ENCODE measurements at places on chromosomes 2 and 18.

DNA sequence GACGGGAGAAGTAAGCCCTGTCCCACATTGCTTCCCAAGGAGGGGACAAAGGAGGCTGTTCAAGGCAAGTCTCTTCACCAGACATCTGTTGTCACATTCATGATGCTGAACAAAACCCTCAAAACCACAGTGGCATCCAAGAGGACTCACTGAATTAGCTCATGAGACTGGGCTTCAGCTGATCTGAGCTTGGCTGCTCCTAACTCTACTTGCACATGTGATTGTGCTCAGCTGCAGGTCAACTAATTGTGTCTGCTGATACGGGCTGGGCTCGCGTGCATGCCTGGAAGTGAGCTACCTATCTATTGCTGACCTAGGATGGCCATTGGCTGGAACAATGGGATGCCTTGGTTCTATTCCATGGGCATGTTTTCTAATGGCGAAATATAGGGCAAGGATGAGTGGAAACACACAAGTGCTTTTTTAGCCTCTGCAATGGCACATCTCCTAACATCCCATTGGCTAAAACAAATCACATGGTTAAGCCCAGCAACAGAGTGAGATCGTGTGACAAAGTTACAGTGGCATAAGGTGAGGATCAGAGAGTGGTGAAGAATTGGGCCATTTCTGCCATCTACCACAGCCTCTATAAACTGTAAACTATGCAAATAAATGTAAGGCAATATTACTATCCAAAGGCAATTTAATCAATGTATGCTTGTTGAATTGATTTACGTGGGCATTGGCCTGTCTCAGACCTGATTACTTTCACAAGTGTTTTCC lies 52.9 kb upstream of the CAPN13 start:
- no peak for DNase-seq
- H3K27me3 ChIP-seq: no peaks in the 10 kb centered on the region
- no peaks in the 10 kb centered on the region for H3K36me3 ChIP-seq
- no peak overlapping the region for H3K27ac ChIP-seq
- peaks cover 8% of the 10 kb centered on the region for H3K4me1 ChIP-seq

DNA sequence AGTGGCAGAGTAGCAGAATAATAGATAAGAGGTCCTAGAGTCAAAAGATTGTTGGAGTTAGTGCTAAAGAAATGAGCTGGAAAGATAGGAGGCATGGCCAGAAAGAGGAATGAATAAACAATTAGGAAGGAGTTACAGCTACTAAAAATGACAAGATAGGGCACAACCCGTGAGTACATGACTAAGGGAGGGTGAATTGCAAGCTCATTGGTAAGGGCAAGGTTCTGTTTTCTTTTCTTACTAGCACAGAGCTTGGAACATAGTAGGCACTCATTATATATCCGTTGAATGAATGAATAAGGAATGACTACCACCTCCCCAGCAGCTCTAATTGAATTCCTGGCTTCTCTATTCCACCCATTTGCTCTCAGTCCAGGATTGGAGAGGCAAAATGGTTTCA lies 5.7 kb upstream of the MARCO start:
- DNase-seq: no peak
- H3K36me3 ChIP-seq: no peaks in the 10 kb centered on the region
- peaks cover 6% of the 10 kb centered on the region for H3K27me3 ChIP-seq
- no peak overlapping the region for H3K27ac ChIP-seq
- no peak overlapping the region for H3K4me3 ChIP-seq
- no peaks in the 10 kb centered on the region for H3K4me1 ChIP-seq

GRCh38 chr2:222709191-222709891 lies 37.9 kb downstream of the MOGAT1 start:
- H3K4me3 ChIP-seq: no peak overlapping the region
- peaks cover 34% of the 10 kb centered on the region for H3K4me1 ChIP-seq
- peak; percentile 89 for DNase-seq
- H3K36me3 ChIP-seq: no peaks in the 10 kb centered on the region
- peak overlapping the region; percentile 44 for H3K27ac ChIP-seq
- no peaks in the 10 kb centered on the region for H3K27me3 ChIP-seq

GRCh38 chr2:189624648-189625355 lies 36.5 kb upstream of the ASNSD1 start:
- no peak for DNase-seq
- no peaks in the 10 kb centered on the region for H3K4me1 ChIP-seq
- H3K27ac ChIP-seq: no peak overlapping the region
- H3K27me3 ChIP-seq: no peaks in the 10 kb centered on the region
- H3K36me3 ChIP-seq: no peaks in the 10 kb centered on the region

- no peaks in the 10 kb centered on the region for H3K27me3 ChIP-seq
- H3K36me3 ChIP-seq: no peaks in the 10 kb centered on the region
- H3K4me3 ChIP-seq: no peak overlapping the region
- no peak for DNase-seq
Observed at GRCh38 chr2:232075080-232075479, 113.6 kb downstream of the DIS3L2 start.

DNA sequence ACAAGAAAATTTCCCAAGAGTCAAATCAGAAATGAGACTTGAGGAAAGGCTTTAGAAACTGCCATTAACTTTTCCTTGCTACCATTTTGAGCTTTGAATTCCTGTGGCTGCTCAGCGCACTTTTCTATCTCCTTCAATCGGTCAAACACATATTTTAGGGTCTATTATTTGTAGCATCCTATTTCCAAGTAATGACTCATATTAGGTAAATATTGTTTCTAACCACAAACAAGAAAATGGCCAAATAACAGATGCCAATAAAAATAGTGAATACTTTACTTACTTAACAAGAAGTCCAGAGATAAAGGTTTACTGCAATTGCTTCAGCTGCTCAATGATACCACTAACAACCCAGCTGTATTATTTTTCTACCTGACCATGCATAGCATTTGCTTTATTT lies 29.7 kb upstream of the CCDC178 start:
- H3K27me3 ChIP-seq: no peaks in the 10 kb centered on the region
- DNase-seq: no peak
- no peaks in the 10 kb centered on the region for H3K36me3 ChIP-seq
- no peak overlapping the region for H3K27ac ChIP-seq

DNA sequence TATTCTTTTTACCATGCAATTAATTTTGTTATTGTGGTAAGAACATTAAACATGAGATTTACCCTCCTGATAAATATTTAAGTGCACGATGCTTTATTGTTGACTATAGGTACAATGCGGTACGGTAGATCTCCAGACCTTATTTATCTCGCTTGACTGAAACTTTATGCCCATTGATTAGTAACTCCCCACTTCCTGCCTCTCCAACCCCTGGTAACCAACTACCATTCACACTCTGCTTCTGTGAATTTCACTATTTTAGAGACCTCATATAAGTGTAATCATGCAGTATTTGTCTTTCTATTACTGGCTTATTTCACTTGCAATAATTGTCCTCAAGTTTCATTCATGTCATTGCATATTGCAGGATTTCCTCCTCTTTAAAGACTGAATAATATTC lies 195.7 kb upstream of the ID2 start:
- H3K4me3 ChIP-seq: no peak overlapping the region
- no peak overlapping the region for H3K27ac ChIP-seq
- H3K4me1 ChIP-seq: peaks cover 4% of the 10 kb centered on the region
- no peak for DNase-seq
- no peaks in the 10 kb centered on the region for H3K36me3 ChIP-seq
- H3K27me3 ChIP-seq: no peaks in the 10 kb centered on the region

DNA sequence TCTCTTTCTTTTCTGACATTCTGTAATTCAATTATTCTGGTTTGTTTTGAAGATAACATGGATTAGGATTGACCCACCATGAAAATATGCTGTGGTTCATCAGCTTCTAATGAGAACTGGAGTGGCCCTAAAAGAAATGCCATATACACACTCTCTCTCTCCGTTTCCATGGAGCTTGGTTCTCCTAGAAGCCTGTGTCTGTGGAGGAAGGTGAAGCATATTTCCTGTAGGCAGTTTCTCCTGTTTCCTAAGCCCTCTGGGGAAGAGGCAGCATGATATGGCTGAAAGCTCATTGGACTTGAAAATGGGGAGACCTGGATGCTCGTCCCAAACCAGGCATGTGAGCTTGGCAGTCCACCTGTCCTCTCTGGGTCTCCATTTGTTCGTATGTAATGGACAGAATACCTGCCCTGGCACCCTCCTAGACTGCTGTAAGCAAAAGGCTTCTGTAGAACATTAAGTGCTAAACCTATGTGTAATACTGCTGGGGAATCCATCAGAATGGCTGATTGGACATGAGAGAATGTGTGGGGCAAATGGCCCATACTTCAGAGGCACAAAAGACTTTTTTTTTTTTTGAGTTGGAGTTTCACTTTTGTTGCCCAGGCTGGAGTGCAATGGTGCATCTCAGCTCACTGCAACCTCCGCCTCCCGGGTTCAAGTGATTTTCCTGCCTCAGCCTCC lies 75.3 kb upstream of the PPP1CB start:
- H3K4me3 ChIP-seq: no peak overlapping the region
- no peaks in the 10 kb centered on the region for H3K36me3 ChIP-seq
- DNase-seq: no peak
- no peaks in the 10 kb centered on the region for H3K27me3 ChIP-seq

DNA sequence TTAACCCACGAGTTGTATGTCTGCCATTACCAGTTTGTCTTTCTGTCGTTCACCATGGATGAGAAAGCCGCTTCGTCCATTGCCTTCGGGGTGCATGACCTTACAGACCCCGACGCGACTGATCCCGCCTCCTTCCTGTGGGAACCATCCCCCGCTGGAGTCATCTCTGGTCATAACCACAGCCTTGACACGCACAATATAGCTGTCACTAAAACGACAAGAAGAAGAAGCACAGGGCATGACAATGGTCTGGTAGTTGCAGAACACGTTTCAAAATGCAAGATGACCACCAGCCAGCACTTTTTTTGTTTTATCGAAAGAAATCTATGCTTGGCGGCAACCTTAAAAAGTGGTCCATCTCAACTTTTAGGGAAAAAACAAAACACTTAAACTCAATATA lies 87.7 kb downstream of the SPRED2 start:
- DNase-seq: no peak
- H3K4me1 ChIP-seq: peaks cover 5% of the 10 kb centered on the region
- no peak overlapping the region for H3K27ac ChIP-seq
- no peaks in the 10 kb centered on the region for H3K27me3 ChIP-seq
- H3K4me3 ChIP-seq: no peak overlapping the region

DNA sequence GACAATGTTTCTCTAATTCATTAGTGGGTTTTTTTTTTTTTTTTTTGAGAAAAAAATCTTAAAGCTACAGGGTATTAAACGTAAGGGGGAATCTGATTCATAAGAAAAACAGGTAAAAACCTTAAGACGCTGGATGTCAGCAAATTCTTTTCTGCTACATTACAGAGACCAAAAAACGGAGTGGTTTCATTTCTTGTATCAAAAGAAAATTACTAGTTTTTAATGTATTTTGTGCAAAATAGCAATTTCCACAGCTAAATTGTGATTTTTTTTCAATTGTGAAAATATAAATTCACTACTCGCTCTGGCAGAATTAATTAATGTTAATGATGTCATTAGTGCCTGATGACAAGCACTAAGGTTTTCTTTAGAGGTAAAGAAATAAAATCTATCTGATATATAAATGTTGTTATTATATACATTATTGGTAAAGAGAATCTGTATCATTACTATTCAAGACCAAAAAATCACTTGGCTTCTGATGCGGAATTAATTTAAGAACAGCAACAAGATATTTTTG lies 9.9 kb downstream of the OTX1 start:
- H3K4me1 ChIP-seq: peaks cover 32% of the 10 kb centered on the region
- DNase-seq: no peak
- peaks cover 76% of the 10 kb centered on the region for H3K27me3 ChIP-seq
- H3K27ac ChIP-seq: no peak overlapping the region

DNA sequence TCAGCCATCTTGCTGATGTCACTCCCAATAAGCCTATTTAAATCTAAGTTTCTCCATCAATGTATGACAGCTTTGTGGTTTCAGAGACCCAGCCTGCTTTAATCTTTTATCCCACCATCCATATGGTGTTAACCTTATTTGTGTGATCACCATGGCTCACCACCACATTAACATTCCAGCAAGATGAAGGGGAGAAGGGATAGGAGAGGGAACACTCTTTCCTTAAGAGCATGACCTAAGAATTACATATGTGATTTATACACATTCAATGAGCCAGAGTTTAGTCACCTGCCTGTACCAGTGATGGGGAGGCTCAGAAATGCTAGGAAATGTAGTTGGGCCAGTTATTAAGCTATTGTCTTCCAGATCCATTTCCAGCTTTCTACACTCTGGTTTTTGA lies 44.5 kb upstream of the CHN1 start:
- H3K4me3 ChIP-seq: no peak overlapping the region
- no peaks in the 10 kb centered on the region for H3K27me3 ChIP-seq
- no peaks in the 10 kb centered on the region for H3K36me3 ChIP-seq

GRCh38 chr2:13121096-13121495 lies 404.4 kb downstream of the TRIB2 start:
- H3K36me3 ChIP-seq: no peaks in the 10 kb centered on the region
- no peaks in the 10 kb centered on the region for H3K27me3 ChIP-seq
- no peak overlapping the region for H3K4me3 ChIP-seq
- H3K4me1 ChIP-seq: no peaks in the 10 kb centered on the region

Data from stomach (tissue), 19 donors.